WTC11 (cell line): ENCODE measurements at places on chromosomes 6 and 20.

GRCh38 chr6:140960566-140960965 lies 1172.2 kb upstream of the GJE1 start:
- no peak for DNase-seq

DNA sequence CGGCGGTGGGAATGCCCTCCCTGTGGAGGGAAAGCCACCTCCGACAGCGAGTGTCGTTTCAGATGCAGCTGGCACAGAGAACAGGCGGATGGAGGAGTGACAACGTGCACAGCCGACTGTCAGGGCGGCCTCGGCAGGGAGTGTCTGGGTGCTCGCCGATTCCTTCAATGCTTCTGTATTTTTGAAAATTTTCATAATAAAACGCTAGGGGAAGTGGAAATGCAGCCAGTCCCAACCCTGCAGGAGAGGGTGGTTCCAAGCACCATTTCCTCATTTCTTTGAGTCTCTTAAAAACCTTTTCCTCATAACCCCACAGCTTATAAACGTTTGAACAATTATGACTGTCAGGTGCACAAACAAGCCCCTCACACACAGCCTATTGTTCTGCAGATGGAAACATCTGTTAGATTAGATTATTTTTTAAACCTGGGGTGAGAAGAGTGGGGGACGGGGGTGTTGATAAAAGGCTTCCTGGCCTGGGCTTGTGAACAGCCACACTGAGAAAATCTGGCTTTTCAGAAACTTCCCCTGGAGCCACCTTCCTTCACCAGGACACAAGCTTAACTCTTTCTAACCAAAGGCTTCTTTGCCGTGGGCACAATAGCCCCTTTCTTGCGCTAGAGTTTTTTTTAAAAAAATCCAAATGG lies 228.9 kb downstream of the ANKRD60 start:
- DNase-seq: peak; percentile 33

DNA sequence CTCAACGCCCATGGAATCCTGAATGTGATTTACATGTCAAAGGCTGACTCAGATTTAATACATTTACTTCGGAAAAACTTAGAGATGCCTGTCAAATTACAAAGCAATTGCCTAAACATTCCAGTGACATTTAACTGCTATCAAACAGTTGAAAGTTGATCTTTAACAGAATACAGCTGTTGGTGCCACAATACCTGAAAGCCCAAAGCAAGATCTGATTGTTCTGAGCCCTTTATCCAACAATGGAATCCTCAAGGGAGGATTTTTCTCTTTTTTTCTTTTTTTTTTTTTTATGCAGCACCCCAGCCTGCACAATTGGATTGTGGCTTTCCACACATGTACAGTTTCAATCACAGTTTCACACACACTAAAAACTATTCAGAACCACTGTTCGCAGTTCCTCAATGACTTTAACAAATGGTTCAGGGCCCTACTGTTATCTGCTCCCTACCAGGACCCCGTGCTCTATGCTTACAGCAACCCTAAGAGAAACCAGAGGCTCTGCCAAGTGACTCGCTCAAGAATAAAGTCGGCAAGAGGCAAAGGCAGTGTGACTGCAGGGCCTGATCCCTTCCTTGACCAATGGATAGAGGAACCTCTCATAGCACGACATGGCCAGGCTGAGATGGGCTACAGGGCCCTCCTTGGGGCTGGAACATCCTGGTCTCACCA lies 33.3 kb downstream of the EPB41L2 start:
- DNase-seq: no peak

GRCh38 chr6:39707962-39708683 lies 17.1 kb downstream of the KIF6 start:
- DNase-seq: no peak

DNA sequence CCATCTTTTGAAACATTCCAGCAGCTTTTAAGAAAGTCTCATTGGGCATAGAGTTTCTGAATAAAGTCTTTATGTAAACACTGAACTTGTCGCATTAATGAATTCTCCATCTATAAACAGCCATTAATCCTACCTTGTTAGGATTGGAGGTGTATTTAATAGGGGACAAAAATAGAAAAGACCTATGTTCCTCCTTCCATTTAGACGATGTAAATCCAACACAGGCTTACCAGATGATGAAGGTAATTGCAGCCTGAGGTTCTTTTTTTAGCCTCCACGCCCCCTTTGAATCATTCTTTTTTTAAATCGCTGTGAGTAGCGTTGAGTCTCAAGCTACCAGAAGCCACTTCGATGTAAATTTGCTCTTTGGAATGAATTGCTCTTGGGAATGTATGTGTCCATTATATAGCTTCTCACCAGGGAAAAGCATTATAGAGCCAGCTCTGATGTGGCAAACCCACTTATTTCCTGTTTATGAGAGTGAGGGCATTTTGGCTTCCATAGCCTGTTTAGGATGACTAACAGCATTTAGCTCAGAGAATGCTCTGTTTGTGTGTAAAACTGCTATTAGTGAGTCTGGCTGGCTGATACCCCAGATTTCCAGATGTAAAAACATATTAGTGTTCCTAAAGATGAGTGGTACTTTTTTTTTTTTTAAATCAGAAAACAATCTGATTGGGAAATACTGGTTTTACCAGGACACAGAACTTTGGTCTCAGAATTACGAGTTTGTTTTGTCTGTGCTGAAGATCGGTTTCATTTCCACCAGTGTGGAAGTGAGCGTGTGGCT lies 74.9 kb upstream of the CLDN20 start:
- DNase-seq: no peak

DNA sequence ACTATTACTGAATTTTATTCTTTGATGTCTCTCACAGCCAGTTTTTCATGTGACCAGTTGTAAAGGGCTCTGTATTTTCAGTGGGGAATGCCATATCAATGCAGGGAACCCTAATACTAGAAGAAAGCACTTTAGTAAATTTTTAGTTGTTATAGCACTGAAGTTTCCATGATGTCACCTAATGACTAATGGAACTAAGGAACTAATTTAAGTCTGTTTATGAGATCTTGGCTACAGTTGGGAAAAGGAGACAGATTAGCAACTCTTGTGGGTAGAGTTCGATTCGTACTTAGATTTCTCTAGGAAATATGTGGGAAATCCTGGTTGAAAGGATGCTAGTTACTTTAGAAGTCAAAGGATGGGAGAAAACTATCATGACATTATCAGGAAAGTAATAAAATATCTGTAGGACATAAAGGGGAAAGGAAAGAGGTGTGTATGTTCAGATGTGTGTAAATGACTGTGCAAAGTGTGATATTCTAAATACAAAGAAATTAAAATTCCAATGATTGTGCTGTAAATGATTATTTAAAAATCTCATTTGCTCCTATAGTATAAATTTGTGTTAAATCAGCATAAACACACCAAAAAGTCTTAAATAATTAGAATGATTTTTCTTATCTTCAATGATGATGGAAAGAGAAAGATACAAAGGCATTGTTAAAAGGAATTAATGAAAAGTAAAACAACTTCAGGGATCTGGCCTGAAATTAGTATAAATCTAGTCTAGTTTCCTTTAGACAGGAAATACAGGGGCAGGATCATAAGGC lies 103.4 kb downstream of the LRRC1 start:
- no peak for DNase-seq

GRCh38 chr20:41061155-41061554 lies 32.5 kb downstream of the TOP1 start:
- no peak for DNase-seq

DNA sequence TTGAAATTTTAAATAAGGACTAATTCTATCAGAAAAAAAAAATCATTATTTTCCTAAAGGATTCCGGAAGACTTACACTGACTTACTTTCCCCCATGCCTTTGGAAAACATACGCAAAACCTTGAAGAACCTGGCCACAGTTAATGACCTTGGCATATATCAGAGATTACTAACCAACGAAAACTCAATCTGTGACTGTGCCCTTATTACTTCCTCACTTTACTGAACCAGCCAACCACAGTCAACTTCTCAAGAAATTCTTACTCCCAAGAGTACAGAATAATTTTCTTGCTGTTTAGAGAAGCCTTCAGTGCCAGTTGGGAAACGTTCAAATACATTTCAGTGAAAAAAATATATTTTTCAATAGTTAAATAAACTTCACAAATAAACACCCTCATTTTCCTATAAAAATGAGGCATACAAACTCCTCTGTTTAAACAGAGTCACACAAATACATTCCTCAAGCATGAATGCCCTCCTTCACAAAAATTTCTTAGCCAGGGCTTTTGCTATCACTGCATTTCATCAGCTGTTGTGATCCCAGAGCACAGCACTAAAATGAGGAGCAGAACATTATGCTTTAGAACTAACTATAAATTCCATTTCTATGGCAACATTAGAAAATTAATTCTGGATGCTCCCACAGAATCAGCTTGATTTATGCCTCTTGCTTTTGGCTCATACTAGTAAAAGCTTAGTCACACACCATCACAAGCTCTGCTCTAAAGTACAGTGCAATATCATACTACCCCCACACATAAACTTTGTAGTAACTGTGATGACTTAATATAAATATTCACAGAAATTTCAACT lies 117.6 kb downstream of the DST start:
- DNase-seq: no peak

DNA sequence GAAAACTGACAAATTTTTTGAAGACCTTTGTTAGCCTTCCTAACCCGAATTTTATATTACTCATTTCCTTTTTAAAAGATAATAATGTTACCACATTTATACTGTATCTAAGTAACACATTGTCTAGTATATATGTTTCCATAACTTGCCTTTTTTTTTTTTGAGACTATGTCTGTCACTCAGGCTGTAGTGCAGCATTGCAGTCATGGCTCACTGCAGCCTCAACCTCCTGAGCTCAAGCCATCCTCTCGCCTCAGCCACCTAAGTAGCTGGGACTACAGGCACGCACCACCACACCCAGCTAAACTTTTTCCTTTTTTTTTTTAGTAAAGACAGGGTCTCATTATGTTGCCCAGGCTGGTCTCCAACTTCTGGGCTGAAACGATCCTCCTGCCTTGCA lies 18.6 kb downstream of the ZNFX1 start:
- DNase-seq: no peak

- peak; percentile 77 for DNase-seq
Observed at GRCh38 chr6:165850434-165851019, 187.5 kb upstream of the PDE10A start.

- peak; percentile 46 for DNase-seq
Observed at GRCh38 chr6:30687659-30688431, 1.4 kb upstream of the PPP1R18 start.
